ENCODE measurements at places on chromosomes 6 and 20. TPM values are rescaled to one million over a fixed set of nuclear protein-coding genes. Genes with fewer than 3 reads are reported as not detected.

- H3K4me3 ChIP-seq = no peak overlapping the region
- H3K36me3 ChIP-seq = no peaks in the 10 kb centered on the region
- H3K27me3 ChIP-seq = no peaks in the 10 kb centered on the region
- DNase-seq = no peak
- H3K4me1 ChIP-seq = no peaks in the 10 kb centered on the region
- no peak overlapping the region for H3K27ac ChIP-seq
These were observed 6.1 kb upstream of the C6orf58 start for GRCh38 chr6:127570739-127571389.

DNA sequence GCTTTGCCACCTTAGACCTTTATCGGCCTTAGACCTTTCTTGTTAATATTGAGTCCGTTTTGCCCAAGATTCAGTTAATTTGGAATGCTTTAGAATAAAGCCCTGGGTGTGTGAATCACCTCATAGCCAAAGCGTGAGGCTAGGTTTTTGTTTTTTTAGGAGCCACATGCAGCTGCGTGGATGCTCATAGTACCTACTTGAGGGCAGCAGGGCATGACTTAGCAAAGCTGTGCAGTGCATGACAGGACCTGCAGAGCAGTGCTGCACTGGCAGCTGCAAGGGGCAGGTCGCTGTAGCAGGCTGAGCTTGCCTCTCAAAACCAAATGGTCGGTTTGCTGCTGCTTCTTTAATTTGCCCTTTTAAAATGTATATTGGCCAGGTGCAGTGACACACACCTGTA lies 116.1 kb downstream of the JAG1 start:
- no peaks in the 10 kb centered on the region for H3K27me3 ChIP-seq
- no peaks in the 10 kb centered on the region for H3K36me3 ChIP-seq
- no peaks in the 10 kb centered on the region for H3K4me1 ChIP-seq
- no peak for DNase-seq

- no peaks in the 10 kb centered on the region for H3K36me3 ChIP-seq
- DNase-seq = no peak
- no peaks in the 10 kb centered on the region for H3K27me3 ChIP-seq
- no peaks in the 10 kb centered on the region for H3K4me1 ChIP-seq
- H3K4me3 ChIP-seq = no peak overlapping the region
- H3K27ac ChIP-seq = no peak overlapping the region
These were observed 96.6 kb downstream of the PLG start for GRCh38 chr6:160798625-160799024.

DNA sequence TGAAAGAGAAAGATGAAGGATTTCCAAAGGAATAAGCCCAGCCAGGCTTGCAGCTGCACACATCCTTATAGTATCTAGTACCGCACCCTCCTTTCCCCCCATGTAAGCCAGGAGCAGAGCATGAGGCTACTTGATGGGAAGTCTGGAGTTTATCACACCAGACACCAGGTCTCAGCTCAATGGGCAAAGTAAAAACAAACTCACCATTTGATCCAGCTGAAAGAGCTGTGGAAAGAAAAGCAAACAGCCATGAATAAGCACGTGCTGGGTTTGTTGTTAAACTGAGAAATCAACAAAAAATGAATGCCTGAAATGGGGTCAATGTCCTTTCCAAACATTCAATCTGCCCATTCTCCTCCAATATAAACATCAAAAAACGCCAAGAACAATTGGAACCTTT lies 50.6 kb upstream of the MAP7 start:
- no peaks in the 10 kb centered on the region for H3K36me3 ChIP-seq
- no peaks in the 10 kb centered on the region for H3K4me1 ChIP-seq
- no peak overlapping the region for H3K27ac ChIP-seq
- DNase-seq = no peak
- no peak overlapping the region for H3K4me3 ChIP-seq

- no peaks in the 10 kb centered on the region for H3K4me1 ChIP-seq
- H3K27me3 ChIP-seq = no peaks in the 10 kb centered on the region
- H3K4me3 ChIP-seq = no peak overlapping the region
These were observed 461.2 kb upstream of the IMPG1 start for GRCh38 chr6:76533661-76534060.

GRCh38 chr6:62763125-62763912 lies 447.9 kb upstream of the FKBP1C start:
- H3K27ac ChIP-seq = no peak overlapping the region
- no peak for DNase-seq

DNA sequence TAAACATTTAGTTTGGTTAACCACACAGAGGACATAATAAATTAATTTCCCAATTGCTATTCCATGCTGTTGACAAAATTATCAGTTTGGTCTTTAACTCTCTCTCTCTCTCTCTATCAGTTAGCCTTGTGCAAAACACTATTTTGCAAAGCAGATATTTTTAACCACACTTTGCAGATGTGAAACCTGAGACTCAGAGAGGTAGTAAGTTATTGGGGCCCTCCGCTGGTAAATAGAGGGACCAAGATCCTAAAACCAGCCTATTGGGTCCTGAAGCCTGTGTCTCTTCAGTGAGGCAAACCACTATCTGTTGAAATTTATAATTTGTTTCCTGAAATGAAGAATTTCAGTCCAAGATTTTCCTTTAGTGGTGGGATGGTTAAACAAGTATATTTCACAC lies 231.0 kb downstream of the SOD2 start:
- DNase-seq = no peak
- H3K4me1 ChIP-seq = no peaks in the 10 kb centered on the region
- H3K27me3 ChIP-seq = no peaks in the 10 kb centered on the region
- H3K36me3 ChIP-seq = no peaks in the 10 kb centered on the region
- no peak overlapping the region for H3K27ac ChIP-seq
- no peak overlapping the region for H3K4me3 ChIP-seq

DNA sequence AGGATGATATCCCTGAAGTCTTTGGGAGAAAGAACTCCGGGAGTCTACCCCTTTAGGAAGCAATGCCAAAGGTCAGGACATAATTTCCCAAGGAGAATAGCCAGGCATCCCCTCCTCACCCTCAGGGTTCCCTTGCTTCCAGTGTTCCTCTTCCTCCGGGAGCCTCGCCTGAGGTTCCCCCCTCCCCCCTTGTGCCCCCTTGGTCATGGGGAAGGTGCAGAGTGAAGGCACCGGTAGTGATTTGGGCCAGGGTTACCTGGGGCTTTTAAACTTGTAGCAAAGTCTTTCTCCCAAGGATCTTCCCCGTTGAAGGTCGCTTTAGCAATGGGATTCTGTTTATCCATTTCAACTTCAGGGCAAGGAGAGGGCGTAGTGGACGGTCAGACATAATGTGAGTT lies 1.2 kb downstream of the ISM1 start:
- H3K27me3 ChIP-seq = no peaks in the 10 kb centered on the region
- DNase-seq = no peak
- no peaks in the 10 kb centered on the region for H3K36me3 ChIP-seq
- H3K27ac ChIP-seq = peak overlapping the region; percentile 38

The RNGTT gene
- total RNA-seq = 16.6 TPM

The SLC22A1 gene
- 1.3 TPM for total RNA-seq

The MYB gene
- 0.63 TPM for total RNA-seq

Data from tibial nerve (tissue), 4 donors.